ENCODE measurements at places on chromosomes 4 and X.

- DNase-seq = no peak
These were observed 10.2 kb downstream of the ADGRL3 start for GRCh38 chr4:61210186-61210939.

- DNase-seq = no peak
These were observed 205.2 kb downstream of the SOWAHB start for GRCh38 chr4:76692761-76693160.

DNA sequence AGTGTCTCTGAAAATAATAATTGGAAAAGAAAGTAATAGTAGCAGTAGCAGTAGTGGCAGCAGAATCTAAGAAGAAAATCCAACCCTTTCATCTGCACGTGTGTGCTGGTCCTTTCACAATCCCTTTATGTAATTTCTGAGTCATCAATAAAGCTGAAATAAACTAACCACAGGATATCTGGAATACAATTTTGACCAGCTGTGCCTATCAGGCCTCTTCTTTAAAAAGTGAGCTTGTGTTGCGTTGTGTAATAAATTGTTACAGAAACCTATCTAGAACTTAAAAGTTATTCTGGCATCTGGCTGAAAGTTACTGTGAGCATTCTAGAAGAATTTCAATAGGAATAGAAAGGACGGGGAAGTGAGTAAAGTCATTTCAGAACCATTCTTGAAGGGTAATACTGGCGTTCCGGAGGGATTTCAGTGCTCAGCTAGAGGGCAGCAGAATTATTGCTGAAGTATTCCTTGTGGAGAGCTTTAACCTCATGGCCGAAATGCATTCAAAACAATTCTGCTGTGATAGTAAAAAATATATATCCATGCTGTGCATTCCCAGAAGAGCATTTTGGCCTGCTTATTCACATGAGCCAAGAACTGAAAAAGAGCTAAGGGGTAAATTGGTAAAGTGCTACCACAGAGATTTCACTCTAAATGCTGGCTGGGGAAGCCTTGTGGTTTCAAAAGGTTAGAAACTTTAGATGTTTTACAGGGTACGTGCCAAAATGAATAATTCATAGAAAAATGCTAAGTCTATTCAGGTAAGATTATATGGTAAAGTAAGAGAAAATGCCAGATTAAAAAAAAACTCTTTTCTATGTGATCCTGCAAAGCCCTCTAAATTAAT, 260.6 kb downstream of the NKX6-1 start:
- no peak for DNase-seq

DNA sequence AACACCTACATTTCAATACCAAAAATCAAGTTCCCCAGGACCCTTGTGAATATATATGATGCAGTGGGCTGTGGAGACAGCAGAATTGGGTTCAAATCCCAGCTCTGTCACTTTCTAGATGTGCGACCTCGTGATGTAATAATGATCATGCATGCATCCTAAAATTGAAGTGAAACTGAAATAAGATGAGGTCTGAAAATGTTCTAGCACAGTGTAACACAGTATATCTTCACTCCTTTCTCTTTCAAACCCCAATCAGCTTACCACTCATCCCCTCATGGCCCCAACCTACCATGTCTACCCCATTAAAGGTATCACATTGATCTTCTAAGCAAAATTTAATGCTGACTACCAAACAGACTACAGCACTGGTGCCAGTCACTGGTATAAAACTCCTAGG, 69.9 kb upstream of the BRS3 start:
- no peak for DNase-seq

DNA sequence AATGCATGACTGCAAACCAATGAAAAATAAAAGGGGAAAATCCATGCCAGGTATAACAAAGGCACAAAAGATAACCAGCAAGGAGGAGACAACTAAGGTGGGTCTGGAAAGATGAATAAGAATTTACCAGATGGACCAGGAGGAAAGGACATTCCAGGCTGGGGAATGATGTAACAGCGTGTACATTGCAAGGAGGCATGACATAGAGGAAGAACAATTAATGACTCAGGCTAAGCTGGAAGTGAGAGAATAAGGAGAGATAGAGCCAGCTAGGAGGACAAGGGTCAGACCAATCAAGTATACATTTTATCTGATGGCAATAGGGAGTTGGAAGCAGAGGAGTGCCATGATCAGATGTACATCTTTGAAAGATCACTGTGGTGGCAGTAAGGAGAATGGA, 57.0 kb downstream of the MTMR8 start:
- DNase-seq = no peak

- no peak for DNase-seq
These were observed 223.7 kb downstream of the PDHA2 start for GRCh38 chr4:96063639-96064038.

DNA sequence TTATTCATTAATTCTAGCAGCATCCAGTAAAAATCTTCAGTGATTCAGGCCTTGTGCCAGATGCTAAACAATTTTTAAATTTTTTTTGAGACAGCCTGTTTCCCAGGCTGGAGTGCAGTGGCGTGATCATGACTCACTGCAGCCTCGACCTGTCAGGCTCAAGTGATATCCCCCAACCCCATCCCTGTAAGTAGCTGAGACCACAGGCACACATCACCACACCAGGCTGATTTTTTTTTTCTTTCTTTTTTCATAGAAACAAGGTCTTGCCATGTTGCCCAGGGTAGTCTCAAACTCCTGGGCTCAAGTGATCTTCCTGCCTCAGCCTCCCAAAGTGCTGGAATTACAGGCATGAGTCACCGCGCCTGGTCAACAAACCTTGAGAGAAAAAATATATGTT, 705.5 kb downstream of the ARAP2 start:
- DNase-seq = no peak

- no peak for DNase-seq
These were observed 118.1 kb downstream of the ATXN3L start for GRCh38 chrX:13201605-13202219.

- no peak for DNase-seq
These were observed 274.5 kb downstream of the ADGRA3 start for GRCh38 chr4:22241415-22241814.

DNA sequence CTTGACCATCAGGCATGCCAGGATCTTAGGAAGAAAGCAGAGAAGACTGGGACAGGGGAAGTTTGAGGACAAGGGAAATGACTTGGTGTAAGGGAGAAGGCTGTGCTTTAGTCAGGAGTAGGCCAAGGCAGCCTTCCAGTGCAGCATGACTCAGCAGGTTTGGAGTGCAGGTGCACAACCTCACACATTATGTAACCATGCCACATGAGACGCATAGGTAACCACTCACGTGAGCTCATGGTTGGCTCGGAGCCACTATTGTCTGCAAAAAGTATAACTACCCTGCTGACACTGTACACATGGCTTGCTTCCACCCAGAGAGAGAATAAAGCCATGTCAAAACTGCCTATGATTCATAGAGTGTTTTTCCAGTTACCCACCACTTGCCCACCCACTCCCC, 715.9 kb downstream of the SMARCA1 start:
- no peak for DNase-seq

DNA sequence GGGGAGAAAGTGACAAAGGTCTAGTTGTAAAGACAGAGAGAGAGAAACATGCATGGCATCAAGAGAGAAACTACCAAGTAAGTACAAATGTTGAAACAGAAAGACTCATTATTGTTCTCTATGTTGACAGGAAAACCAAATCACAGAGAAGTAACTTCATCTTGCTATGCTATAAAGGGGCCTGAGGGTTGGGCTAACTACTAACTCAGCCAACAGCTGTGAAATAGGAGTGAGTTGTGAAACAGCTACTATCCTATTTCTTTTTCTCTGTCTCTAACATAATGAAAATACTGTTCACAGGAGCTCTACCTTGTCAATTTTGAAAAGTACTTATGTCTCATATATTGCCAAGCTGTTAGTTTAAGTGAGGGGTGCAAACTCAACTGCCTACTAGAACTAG, 65.0 kb downstream of the MTMR8 start:
- DNase-seq = no peak

DNA sequence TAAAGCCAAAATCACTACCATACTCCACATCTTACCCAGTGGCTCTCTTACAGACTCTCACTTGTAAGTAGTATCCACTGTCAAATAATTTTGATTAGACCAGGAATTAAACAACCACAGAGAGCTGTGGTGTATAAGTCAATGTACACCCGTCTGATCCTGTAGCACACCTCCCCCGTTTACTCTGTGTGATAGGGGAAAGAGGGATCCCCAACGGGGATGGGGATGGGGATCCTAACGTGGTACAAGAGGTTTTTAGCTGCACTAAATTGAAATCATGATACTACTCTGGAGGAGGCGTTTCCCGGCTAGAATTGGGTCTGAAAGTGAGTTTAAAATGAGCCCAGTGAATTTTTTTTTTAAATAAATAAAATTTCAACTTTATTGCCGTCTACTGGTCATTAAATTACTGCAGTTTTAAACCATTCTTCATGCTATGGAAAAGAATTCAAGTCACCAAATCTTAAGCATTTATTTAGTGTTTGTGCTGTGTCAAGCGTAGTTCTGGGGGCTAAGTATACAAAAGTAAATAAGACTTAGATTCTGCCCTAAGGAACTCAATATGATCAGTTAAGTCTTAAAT, 76.6 kb downstream of the INTS12 start:
- DNase-seq = no peak

- DNase-seq = no peak
These were observed 159.2 kb upstream of the CPEB2 start for GRCh38 chr4:14842964-14843630.

DNA sequence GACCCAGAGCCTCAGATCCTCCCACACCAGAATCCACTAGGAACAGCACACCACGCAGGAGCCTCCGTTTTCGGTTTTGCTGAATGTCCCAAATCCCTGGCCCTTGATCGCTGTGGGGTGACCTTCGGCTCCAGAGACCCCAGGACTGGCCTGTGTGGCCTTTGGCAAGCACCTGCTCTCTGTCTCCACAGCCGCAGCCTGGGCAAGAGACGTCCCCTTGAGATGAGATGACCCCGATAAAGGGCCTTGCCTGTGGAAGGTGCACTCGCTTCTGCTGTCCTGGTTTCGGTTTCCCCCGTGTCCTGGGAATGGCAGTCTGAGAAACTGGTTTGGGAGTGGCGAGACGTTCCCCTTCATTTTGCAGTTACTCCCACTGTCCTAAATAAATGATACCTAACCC, 9.6 kb downstream of the PSAPL1 start:
- DNase-seq = no peak

GRCh38 chr4:138595731-138596460, 353.7 kb upstream of the SLC7A11 start:
- DNase-seq = no peak

DNA sequence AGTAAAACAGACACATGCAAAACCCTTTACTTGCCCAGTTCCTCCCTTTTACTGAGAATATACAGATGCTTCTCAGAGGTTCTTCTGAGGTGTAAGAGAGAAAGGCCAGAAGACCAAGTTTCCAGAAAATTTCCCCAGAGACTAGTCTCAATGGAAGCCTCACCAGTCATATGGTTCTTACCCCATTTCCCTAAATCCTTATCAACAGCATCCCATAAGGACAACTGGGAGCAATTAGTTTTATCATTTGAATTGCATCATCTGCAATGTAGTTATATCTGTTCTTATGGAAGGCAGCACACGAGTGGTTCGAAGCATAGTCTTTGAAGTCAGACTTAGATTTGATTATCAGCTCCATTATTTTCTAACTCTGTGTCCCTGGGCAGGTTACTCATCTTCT, 203.6 kb upstream of the PPARGC1A start:
- DNase-seq = no peak

DNA sequence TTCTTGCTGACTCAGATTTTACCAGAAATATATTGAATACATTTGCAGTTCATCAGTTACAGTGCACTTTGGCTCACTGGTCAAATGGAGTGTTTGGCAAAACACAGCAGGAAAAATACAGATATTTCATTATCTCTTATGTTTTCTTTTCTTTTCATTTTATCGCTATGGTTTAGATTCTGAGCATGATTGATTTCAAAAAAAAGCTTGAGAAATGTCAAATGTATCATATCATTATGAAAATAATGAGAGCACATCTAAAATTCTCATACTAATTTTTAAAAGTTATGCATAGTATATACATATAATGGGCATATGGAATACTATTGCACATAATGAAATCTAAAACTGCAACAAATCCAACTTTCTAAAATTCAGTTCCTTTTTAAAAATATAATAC, 593.8 kb upstream of the PCDH7 start:
- no peak for DNase-seq

DNA sequence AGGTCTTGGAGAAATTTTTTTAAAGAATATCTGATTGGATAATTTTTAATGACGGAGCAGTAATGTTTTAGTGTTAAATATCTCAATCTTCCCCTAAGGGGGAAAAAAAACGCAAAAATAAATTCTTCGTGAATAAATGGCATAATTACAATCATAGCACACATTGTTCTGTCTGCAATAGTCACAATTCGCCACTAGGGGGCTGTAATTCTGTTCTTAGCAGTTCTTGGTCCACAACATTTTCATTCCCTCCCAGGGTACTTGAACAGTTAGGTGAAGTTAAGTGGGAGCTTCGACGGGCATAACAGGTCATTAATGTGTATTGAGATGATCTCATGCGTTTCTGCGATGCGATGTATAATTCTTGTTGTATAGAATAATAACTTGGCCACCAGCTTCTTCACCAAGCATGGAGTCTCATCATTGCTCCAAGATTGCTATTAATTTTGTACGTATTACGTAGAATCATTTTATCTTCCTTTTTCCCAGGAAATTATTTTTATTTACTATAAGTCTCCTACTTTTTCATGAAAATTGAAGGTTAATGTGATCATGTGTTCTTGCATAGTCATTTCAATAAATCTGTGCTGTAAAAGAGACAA, 27.2 kb downstream of the HTR2C start:
- no peak for DNase-seq

DNA sequence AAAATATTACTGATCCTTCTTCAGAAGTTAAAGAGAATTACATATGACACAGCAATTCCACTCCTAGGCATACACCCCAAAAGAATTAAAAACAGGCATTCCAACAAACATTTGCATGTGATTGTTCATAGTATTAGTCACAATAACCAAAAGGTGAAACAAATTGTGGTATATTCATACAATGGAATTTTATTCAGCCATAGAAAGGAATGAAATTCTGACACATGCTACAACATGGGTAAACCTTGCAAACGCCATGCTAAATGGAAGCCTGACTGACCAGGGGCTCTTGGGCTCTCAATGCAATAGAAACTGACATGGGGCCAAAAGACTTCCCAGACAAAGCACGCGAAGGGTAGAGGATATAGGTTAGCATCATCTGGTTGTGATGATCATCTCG, 62.1 kb upstream of the S100G start:
- no peak for DNase-seq

- DNase-seq = no peak
These were observed 399.8 kb upstream of the MAD2L1 start for GRCh38 chr4:120466429-120466828.

DNA sequence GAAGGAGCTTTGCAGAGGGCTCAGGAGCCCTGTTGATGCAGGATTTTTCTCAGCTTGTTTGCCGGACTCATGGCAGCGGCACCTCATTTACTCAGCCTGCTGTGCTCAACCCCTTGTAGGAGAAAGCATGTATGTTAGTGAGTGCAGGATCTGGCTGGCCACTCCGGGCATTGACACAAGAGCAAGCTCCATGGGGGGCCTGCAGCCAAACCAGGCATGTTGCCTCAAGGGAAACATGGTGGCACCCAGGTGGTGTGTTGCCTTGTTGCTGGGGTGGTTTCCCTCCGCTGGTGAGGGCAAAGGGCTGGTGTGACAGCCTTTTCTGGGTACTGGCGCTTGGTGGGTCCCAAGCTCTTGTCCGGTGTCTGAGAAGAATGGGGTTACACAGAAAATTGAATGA, 189.3 kb upstream of the ANXA3 start:
- no peak for DNase-seq

GRCh38 chrX:123169247-123169901, 14.7 kb upstream of the GRIA3 start:
- DNase-seq = no peak
